Activated CD4-positive, alpha-beta memory T cell treated with anti-CD3 and anti-CD28 coated beads for 36 hours (primary cell): ENCODE measurements at places on chromosomes 16 and 17. TPM values are rescaled to one million over a fixed set of nuclear protein-coding genes. Genes with fewer than 3 reads are reported as not detected.

GRCh38 chr16:893360-893759 is 77.4 kb downstream of the LMF1 start:
- H3K36me3 ChIP-seq = no peaks in the 10 kb centered on the region
- DNase-seq = no peak
- no peaks in the 10 kb centered on the region for H3K4me1 ChIP-seq
- no peak overlapping the region for H3K27ac ChIP-seq
- no peak overlapping the region for H3K4me3 ChIP-seq
- H3K27me3 ChIP-seq = no peaks in the 10 kb centered on the region

TAC4 gene
- total RNA-seq = not detected

GRCh38 chr16:53598511-53599275 is 95.7 kb upstream of the AKTIP start:
- no peak overlapping the region for H3K4me3 ChIP-seq
- no peak overlapping the region for H3K27ac ChIP-seq
- DNase-seq = no peak
- H3K27me3 ChIP-seq = no peaks in the 10 kb centered on the region
- H3K4me1 ChIP-seq = no peaks in the 10 kb centered on the region

- peaks cover 1% of the 10 kb centered on the region for H3K27me3 ChIP-seq
- peak overlapping the region; percentile 77 for H3K4me3 ChIP-seq
- H3K27ac ChIP-seq = no peak overlapping the region
- H3K4me1 ChIP-seq = peaks cover 61% of the 10 kb centered on the region
Observed at GRCh38 chr17:29618272-29619065, 4.2 kb downstream of the CORO6 start.

KRTAP3-1 gene
- not detected for total RNA-seq

- no peak overlapping the region for H3K4me3 ChIP-seq
- H3K36me3 ChIP-seq = no peaks in the 10 kb centered on the region
- DNase-seq = no peak
- H3K27me3 ChIP-seq = no peaks in the 10 kb centered on the region
- peaks cover 2% of the 10 kb centered on the region for H3K4me1 ChIP-seq
Observed at GRCh38 chr17:82668024-82668630, 19.9 kb upstream of the WDR45B start.

DNA sequence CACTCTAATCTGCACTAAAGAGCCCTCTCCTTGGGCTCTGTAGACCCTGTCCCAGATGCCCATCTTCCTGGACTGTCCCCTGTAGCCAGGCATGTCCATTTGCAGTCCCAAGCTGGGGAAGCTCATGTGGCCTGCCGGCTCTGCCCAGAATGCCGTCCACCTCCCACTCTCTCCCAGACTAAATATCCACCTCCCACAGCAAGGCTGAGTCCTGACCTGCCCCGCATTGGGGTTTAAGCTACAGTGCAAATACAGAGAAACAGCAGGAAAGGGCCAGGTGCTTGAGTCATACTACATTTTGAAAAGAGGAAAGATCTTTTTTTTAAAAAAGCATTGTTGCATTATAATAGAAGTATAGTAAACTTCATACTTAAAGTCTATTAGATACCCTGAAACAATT is 3.0 kb downstream of the ST6GALNAC2 start:
- DNase-seq = no peak
- peaks cover 20% of the 10 kb centered on the region for H3K4me1 ChIP-seq
- peaks cover 29% of the 10 kb centered on the region for H3K27me3 ChIP-seq

DNA sequence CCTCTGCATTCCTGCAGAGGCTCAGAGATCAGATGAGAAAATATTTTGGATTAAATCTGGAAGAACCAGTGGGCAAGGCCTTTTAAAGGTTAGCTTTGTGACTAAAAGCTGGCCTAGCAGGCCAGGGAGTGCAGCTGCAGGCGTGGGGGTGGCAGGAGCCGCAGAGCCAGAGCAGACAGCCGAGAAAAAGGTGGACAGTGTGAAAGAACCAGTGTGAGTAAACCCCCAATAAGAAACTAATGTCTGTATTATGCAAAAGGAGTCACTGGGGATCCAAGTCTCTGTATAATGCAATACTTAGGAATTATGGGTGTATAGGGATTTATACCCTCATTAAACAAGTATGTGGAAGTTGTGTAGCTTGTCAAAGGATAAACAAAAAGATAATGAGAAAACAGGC is 21.4 kb upstream of the SPACA3 start:
- H3K4me3 ChIP-seq = no peak overlapping the region
- H3K36me3 ChIP-seq = no peaks in the 10 kb centered on the region
- peaks cover 16% of the 10 kb centered on the region for H3K4me1 ChIP-seq
- DNase-seq = peak; percentile 24

- DNase-seq = no peak
- H3K4me1 ChIP-seq = peaks cover 12% of the 10 kb centered on the region
- peaks cover 51% of the 10 kb centered on the region for H3K27me3 ChIP-seq
Observed at GRCh38 chr16:77786186-77786847, 2.0 kb upstream of the VAT1L start.
